Mesangial cell (primary cell): ENCODE measurements at places on chromosomes 1 and 21. TPM values are rescaled to one million over a fixed set of nuclear protein-coding genes. Genes with fewer than 3 reads are reported as not detected.

CYP4A22 gene
- total RNA-seq, result not detected in 2 replicates

CREB3L4 gene
- 10.4 and 10.8 TPM in 2 replicates for total RNA-seq

GMEB1 gene
- 5.3 and 6.5 TPM in 2 replicates for total RNA-seq

PCP4L1 gene
- not detected in 2 replicates for total RNA-seq

ITLN2 gene
- total RNA-seq, result not detected in 2 replicates

GLMN gene
- total RNA-seq, result 2.8 and 5.4 TPM in 2 replicates
